Activated T-helper 2 cell treated with anti-CD3 and anti-CD28 coated beads, Interferon-gamma antibody, Interleukin-2, Interleukin-4, amounts not matched to agents 10 μg/mL and 5 μg/mL and 100 μg/mL, durations not matched to agents 14 hours and 24 hours and 36 hours (primary cell): ENCODE measurements at places on chromosomes 3 and 15. TPM values are rescaled to one million over a fixed set of nuclear protein-coding genes. Genes with fewer than 3 reads are reported as not detected.

DNA sequence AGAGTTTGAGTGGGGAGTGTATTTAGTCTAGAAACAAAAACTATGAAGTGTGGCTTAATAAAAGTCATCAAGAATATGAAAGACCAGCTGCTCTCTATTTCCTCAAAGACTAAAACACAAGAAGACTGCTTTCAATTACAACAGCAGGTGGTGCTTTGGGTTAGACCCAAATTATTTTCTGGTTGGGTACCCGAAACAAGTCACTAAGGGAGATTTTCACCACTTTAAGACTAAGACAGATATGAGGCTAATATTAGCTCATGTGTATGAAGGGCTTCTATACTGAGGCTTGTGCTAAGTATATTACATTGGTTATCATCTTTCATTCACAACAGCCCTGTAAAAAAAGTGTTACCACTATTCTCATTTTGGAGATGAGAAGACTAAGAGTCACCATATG, 43.1 kb downstream of the COL8A1 start:
- no peak for DNase-seq

DNA sequence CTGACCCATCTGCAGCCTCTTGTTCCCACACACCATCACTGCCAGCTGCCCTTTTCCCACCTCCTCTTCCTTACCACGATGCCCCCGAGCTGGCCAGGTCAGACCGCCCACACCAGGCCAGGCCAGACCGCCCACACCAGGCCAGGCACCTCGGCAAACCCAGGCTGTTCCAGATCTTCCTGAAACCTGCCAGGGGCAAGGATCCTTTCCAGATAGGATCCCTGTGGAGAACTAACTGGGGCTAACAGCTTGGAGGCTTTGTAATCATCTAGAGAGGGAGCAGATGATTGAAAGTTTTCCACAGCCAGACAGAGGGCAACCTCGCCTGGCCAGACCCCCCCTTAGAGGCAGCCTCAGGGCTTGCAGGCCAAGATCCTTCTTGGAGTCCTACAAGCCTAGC, 287.3 kb upstream of the TLE3 start:
- DNase-seq = no peak

- DNase-seq = no peak
Measured at GRCh38 chr15:48569591-48570302, 75.8 kb downstream of the FBN1 start.

The CLPX gene
- 53.5 and 59.2 TPM in 2 replicates for total RNA-seq

GRCh38 chr15:80250614-80251427, 1.2 kb downstream of the CTXND1 start:
- DNase-seq = no peak
